ENCODE measurements at places on chromosomes 4 and X.

DNA sequence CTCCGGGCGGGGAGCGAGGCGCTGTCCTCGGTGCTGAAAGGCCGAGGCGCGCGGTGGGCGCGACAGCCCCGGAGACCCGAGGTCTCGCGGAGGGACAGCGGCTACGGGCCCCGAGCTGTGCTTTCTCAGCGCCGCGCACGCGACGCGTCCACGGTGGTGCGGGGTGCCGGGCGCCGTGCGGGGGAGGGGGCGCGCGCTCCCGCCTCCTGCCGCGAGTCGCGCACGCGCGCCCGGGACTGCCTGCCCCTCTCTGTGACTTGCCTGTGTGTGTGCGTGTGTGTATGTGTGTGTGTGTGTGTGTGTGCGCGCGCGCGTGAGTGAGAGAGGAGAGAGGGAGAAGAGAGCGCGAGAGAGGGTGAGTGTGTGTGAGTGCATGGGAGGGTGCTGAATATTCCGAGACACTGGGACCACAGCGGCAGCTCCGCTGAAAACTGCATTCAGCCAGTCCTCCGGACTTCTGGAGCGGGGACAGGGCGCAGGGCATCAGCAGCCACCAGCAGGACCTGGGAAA lies at the start of gene GRIA2:
Gene GRIA2 (plus strand): TSS at position 358 of the 511 bp plus-strand sequence. CDS start 315 bp downstream, outside the sequence.
- DNase-seq = no peak

GRCh38 chrX:143429131-143429530 lies 88.1 kb downstream of the SPANXN3 start:
- DNase-seq = no peak

- no peak for DNase-seq
Observed at GRCh38 chr4:164601653-164602052, 152.3 kb upstream of the SMIM31 start.

- no peak for DNase-seq
Observed at GRCh38 chrX:154761977-154762536, 607 bp upstream of the DKC1 start.

DNA sequence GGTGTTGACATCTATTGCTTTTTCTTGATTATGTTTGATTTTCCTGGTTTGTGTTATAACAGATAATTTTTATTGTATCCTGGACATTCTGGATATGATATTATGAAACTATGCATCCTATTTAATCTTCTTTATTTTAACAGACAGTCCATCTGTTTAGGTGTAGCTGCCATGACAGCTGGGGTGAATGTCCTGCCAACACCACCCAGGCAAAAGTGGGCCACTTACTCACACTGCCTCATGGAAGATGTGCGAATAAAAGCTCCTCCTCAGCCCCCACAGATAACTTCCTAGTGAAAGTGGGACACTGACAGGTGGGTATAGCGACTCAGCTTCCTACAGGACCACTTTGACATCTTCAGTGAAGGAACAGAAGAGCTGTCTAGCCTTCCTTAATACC lies 18.4 kb upstream of the CNKSR2 start:
- no peak for DNase-seq

DNA sequence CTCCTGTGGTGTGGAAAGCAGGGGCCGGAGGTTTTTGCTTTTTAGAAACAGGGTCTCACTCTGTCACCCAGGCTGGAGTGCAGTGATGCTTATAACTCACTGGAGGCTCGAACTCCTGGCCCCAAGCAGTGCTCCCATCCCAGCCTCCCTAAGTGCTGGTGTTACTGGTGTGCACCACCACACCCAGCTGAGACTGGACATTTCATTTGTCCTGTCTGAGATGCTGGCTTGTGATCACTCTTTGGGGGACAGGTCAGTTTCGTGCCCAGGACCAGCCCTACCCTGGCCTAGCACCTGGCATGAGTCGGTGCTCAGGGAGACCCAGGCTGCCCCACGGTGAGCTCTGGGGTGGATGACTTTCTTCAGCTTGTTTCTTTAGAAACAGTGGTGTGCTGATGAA lies 11.3 kb downstream of the PSAPL1 start:
- DNase-seq = no peak

DNA sequence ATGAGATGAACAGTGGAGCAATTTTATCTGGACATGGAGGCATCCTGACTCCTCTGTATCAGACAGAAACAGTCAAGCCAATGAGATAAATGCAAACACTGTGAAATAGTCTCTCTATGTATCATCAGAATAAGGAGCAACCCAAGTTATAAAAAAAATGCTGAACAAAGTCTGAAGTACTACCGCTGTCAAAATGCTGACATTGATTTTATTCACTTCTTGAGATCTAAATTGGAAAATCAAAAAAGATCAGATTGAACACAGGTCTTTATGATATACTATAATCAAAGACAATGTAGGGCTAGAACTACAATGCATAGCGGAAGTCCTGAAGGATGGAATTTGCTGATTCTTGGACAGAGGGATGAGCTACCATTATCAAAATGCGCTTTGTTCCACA lies 76.1 kb downstream of the FTHL17 start:
- no peak for DNase-seq

DNA sequence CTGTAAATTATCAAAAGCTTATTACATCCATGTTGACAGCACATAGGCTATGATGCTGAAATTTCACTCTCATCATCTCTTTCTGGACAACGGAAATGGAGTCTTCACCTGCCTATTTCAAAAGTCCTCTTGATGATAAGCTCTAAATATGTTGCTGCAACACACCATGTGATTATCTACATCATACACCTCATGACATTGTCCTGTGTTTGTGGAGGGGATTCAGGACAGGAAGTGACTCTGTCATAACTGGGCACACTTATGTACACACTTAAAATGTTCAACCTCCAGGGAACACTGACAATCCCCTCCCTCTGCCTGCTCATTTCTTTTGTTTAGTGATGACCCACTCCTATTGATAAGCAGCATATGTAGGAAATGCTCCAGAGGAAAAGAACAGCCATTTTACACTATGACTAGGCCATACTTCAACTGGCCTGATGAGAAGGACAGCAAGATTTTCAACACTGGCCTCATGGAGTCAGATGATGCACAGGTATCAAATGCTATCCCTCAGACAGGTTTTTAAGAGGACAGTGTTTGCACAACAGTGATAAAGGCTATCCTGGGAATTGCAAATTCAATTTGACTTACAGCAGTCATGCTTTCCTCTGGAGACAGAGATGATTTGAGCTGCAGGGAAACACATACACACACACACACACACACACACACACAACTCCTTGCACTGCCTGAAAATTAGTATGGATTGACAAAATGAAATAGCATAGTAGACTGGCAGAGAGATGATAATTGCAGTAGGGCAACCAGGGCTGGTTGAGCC lies 163.3 kb upstream of the RASGEF1B start:
- DNase-seq = no peak

- no peak for DNase-seq
Observed at GRCh38 chr4:107913283-107913899, 18.0 kb upstream of the CYP2U1 start.

- no peak for DNase-seq
Observed at GRCh38 chrX:39299615-39300014, 498.4 kb downstream of the MID1IP1 start.

DNA sequence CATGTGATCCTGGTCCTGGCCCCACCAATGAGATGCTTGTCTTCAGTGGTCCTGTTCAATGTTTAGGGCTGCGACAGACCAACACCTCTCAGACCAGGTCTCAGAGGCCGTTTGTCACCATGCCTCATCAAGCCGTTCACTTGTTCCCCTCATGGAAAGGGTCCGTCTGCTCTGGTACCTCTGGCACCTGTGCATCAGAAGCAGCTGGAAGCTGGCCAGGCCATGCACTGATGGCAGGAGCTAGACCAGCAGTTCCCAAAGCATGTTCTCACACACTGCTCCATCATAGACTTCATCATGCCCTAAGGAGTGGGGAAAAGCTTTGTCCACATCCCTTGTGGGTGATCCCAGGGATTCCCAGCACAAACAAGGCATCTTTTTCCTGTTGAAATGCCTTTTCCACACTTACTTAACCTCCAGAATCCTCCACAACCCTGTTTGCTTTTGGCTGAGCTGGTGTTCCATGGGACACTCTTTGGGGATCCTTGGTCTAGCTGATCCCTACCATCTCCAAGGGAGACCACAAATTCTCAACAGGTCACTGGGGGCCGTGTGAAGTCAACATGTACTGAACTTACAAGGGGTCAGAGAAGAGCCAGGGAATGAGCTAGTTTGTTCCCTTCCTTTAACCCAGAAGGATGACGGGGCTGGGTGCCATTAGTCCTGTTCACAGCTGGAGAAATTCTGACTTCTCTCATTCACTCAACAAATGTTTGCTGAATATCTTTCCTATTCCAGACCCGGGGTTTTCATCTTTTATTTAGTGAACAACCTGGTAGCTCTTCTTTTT lies 21.8 kb downstream of the SH3TC1 start:
- no peak for DNase-seq

DNA sequence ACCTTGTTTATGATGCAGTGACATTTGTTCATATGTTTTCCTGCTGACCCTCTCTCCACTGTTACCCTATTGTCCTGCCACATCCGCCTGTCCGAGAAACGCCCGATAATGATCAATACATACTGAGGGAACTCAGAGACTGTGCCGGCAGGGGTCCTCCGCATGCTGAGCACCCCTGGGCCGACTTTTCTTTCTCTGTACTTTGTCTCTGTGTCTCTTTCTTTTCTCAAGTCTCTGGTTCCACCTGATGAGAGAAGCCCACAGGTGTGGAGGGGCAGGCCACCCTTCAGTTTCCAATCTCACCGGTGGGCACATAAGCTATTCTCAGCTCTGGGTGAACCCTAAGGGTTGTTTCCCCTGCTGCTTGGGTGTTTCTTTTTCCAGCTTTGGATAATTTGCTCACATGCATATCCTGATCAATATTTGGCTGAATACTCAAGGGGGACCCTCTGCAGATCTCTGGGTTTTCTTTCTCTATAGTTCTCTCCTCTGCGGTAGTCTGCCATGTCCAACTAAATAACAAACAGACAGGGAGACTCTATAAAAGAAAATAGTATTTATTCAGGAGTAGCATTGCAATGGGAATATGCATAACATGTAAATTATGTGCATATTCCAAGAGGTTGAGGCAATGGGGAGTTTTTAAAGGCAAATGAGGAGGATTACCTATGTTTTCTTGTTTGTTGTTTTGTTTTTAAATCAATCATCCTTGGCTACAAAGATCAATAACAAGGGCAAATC lies 97.2 kb downstream of the CEP44 start:
- DNase-seq = no peak

- no peak for DNase-seq
Observed at GRCh38 chrX:154020536-154021115, 924 bp upstream of the IRAK1 start.

GRCh38 chr4:23169608-23170311 lies 477.0 kb downstream of the GBA3 start:
- no peak for DNase-seq

DNA sequence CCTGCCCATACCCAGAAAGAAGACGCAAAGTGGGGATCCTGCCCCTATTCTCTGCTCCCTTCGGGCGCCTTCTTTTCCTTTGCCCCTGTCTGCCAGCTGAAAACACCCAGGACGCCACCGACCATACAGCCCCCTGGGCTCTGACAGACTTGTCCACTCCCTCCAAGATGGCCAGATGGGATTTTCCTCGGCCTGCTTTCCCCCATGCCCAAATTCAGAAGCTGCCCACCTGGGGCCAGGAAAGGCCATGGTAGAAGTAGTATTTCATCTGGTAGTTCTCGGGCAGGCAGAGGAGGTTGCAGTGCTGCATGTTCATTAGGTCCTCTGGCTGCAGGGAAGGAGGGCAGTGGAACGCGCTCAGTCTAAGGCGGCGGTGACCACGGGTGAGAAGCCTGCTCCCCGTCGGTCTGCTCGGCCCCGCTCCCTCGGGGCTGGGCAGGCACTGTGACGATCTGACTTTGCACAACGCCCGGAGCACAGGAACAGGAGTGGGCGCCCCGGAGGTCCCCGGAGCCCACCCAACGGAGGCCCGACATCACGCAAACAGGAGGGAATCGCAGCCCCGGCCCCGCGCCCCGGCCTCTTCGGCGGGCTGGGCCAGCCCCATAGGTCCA lies 582 bp downstream of the NAA10 start:
- DNase-seq = no peak

DNA sequence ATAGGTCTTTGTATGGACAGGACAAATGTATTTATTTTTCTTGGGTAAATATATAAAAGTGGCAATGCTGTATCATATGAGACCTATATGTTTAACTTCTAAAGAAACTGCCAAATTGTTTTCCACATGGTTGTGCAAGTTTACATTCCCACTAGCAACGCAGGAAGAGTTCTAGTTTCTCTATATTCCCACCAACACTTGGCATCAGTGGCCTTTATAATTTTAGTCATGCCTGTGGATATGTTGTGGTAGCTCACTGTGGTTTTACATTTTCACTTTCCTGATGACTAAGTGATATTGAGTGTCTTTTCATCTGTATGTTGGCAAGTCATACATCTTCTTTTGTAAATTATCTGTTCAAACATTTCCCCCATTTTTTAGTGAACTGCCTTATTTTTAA lies 126.0 kb downstream of the EMCN start:
- DNase-seq = no peak

Measured in activated naive CD4-positive, alpha-beta T cell (primary cell).